ENCODE measurements at places on chromosomes 11 and 22.

DNA sequence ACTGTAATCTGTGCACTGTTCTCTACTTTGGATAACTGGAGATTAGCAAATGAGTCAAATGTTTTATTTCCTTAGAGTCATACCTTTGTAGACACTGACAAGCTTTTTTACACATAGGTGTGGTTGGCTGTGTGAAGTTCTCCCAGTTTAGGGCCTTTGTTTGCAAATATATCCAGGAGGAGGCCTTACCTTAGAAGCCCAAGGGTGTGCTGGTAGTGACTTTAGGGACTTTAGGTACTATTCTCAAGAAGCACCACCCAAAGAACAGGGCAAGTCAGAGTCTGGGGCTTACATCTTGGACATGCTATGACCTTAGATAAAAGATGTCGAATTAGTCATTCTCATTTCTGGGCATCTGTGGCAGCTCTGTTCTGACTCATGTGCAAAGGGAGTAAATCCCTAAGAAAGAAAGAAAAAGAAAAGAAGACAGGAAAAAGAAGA lies 4.8 kb upstream of the FAR1 start:
- no peak for DNase-seq

- no peak for DNase-seq
Observed at GRCh38 chr11:77505956-77506355, 32.1 kb upstream of the PAK1 start.

DNA sequence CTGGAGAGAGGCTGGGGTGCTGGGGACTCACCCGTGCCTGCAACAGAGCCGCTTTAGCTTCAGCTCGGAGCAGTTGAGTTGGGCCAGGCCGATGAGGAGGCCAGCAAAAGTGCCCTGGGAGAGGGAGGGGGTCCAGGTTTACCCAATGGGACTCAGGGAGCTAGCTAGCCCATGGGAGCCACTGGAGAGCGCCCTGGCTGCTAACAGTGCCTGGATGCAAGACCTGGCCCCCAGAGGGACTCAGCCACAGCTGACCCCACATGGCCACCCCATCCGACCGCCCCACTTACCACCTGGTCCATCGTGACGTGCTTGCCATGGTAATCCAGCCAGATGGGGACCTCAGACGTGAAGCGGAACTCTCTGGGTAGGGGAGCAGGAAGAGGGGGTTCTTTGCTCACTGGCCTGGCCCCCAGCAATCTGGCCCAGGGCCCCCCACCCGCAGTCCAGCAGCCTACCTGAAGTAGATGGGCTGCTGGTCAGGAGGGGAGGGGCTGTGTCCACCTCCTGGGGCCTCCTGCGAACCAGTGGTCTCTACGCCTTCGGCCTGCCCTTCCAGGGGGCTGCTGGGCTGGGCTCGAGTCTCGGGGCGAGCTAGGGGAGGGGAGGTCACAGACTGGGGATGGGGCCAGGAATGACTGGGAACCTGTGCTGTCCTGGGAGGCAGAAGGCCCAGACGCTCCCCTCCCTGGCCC lies 19.1 kb upstream of the EHD1 start:
- no peak for DNase-seq

DNA sequence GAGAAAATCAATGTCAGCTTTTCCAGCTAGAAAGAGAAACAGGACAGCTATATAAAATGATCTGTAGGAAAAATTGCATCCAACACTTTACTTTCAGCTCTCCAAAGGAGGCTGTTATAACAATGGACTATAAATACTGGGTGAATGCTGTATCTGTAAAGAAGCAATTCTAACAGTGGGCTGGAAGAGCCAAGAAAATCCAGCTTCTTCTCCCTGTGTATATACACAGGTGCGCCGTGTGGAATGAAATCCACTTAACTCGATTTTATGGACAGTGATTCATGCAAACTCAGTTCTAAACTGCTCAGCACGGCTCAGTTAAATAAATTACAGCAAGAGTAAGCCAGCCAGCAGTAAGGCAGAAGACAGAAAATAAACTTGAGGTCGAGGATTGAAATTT lies 32.5 kb upstream of the LMO2 start:
- DNase-seq: no peak

GRCh38 chr11:82756765-82757639 lies 23.3 kb upstream of the FAM181B start:
- no peak for DNase-seq

DNA sequence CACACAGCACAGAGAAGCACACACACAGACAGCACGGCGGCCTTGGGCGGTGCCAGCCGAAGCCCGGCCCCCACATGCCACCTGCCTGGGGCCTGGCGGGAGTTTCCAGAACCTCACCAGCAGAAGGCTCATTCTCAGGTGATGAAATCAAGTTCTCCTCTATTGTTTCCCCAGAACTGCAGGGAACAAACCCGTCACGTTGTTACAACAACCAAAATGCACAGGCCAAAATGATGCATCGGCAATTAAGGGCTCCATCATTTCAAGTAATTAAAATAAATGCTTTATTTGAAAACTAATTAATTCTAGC lies 30.8 kb downstream of the GNB1L start:
- DNase-seq: no peak

DNA sequence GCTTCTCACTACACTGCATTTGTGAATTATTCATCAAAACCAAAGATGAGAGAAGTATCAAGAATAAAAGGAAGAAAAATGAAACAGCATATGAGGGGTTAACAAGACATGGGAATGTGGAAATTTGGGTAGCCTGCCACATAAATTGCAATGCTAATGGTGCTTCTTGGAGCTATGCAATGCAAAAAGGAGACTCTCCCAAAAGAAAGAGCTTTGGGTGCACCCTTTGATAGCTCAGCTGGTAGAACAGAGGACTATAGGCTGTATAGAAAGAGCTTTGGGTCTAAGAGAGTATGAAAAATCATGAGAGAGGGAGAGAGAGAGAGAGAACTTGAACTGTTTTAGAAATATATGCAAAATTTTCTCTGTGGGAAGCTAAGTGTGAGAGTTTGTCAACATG lies 26.3 kb downstream of the SPA17 start:
- DNase-seq: no peak

- no peak for DNase-seq
Observed at GRCh38 chr11:8011981-8012444, 24.9 kb downstream of the EIF3F start.

DNA sequence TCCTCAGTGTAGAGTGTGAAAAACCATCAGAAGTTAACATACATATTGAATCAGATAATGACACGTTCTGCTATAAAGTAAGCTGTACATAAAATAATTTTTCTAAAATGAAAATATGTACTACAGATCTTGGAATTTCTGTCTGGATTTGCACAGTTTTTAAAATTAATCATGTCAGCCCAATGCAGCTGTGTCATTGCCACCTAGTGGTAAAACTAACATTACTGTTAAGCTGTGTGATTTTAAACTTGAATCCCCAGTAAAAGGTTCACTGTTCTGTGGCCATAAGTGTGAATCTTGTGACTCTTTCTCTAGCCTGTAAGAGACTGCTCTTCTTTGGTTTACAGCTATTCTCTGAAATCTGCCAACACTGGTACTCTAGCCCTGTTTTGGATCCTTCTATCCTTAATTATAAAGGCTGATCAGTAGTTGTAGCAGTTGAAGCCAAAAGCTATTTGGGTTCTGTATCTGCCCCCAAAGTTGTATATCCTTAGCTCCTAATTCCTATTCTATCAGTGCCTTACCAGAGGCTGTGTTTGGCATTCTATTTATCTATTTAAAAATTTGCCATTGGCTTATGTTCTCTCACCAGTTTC lies 4.0 kb downstream of the JRKL start:
- DNase-seq: no peak

GRCh38 chr11:56885177-56885576 lies 103.5 kb upstream of the OR5AK2 start:
- no peak for DNase-seq

DNA sequence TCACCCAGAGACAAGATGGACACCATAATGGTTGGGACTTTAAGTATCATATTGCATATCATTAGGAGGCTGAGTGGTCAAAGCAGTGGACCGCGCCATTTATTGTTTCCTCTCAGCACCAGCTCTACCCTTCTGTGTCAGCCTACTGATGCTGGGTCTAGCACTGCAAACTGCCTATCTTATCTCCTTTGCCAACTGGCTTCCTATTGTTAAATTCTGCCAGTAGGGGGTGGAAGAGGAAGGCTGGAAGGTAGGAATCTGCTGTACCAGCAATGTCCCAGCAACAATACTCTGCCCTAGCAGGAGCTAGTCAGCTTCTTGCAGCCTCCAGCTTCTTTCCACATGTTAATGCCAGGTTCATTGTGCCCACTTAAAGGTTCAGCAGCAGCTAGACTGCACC lies 367.1 kb upstream of the PDGFD start:
- no peak for DNase-seq

DNA sequence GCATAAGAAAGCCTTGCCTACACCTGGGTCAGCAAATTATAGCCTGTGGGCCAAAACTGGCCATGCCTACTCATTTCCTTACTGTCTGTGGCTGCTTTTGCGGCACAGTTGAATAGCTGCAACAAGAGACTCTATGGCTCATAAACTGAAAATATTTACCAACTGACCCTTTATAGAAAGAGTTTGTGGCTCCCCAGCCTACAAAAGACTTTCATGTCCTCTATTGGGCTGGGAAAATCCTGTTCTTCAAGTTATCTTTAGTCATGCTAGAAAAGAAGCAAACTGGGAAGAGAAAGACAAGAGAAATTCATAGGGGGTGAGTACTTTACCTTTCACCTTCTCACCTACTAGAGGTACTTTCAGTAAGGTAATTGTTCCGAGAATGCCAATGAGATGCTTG lies 175.1 kb downstream of the SWAP70 start:
- no peak for DNase-seq

- no peak for DNase-seq
Observed at GRCh38 chr11:69575296-69576068, 65.5 kb upstream of the CCND1 start.
